Activated T-helper 2 cell treated with anti-CD3 and anti-CD28 coated beads, Interferon-gamma antibody, Interleukin-2, Interleukin-4, amounts not matched to agents 10 μg/mL and 5 μg/mL and 100 μg/mL, durations not matched to agents 14 hours and 24 hours and 36 hours (primary cell): ENCODE measurements at places on chromosomes 3 and 15.

- DNase-seq, result no peak
These were observed 18.8 kb downstream of the MAGI1 start for GRCh38 chr3:66019896-66020295.

DNA sequence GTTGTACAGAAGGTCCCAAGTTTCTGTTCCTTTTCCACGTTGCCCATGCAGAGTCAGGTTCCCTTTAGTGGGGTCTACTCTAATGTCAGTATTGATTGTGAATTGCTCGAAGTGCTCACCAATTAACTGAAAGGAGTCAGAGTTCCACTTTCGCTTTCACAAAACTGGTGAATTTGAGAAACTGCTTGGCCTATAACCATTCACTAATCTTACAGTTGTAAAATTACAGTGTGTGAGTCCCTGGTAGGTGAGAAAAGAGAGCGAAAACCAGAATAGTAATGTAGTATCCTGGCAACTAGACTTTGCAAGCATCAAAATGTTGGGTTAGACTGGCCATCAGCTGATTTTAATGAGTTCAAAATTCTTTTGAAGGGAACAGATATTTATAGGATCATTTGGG, 237.5 kb upstream of the CHRM5 start:
- DNase-seq, result no peak

DNA sequence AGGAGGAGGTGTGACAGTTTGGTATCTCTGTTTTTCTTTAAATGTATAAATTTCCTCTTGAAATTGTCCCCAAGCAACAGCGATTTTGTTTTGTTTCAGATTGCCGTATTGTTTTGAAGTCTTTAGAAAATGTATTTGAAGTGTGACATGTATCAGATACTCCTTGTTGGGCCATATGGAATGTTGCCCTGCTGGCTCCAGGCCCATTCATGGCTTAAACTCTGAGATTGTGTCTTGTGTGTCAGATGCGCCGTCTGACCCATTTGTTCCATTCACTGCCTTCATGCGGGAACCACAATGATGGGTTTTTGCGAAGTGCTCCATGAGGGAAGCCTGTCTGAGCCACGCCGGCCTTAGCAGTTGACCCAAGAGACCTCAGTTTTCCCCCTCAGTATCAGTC, 75.2 kb upstream of the ADAMTSL3 start:
- DNase-seq, result no peak

GRCh38 chr3:27713078-27713423, 9.1 kb downstream of the EOMES start:
- no peak for DNase-seq

DNA sequence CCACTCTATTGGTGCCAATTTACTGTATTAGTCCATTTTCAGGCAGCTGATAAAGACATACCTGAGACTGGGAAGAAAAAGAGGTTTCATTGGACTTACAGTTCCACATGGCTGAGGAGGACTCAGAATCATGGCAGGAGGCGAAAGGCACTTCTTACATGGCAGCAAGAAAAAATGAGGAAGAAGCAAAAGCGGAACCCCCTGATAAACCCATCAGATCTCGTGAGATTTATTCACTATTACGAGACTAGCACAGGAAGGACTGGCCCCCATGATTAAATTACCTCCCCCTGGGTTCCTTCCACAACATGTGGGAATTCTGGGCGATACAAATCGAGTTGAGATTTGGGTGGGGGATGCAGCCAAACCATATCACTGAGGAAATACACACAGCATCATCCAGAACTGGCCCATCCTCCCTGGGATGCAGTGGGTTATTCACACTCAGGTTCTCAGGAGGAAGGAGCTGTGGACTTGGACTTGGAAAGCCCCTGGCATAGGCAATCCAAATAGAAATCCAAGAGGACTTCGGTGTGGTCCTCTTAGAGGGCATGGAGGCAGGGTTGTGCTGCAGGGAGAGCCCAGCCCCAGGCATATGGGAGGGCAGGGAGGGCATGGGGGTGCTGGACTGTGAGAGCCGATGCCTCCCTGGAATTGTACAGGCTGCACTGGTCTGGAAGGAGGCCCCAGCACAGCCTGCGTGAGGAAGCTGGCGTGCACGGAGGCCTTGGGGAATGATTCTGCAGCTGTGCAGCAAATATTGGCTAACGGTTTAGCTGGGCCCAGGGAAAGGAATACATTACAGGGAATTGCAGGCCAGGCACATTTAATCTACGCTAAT, 62.9 kb downstream of the EFCAB12 start:
- DNase-seq, result no peak

- no peak for DNase-seq
These were observed 30.8 kb downstream of the ARHGEF26 start for GRCh38 chr3:154151969-154152368.
